ENCODE measurements at places on chromosomes 5 and 9.

DNA sequence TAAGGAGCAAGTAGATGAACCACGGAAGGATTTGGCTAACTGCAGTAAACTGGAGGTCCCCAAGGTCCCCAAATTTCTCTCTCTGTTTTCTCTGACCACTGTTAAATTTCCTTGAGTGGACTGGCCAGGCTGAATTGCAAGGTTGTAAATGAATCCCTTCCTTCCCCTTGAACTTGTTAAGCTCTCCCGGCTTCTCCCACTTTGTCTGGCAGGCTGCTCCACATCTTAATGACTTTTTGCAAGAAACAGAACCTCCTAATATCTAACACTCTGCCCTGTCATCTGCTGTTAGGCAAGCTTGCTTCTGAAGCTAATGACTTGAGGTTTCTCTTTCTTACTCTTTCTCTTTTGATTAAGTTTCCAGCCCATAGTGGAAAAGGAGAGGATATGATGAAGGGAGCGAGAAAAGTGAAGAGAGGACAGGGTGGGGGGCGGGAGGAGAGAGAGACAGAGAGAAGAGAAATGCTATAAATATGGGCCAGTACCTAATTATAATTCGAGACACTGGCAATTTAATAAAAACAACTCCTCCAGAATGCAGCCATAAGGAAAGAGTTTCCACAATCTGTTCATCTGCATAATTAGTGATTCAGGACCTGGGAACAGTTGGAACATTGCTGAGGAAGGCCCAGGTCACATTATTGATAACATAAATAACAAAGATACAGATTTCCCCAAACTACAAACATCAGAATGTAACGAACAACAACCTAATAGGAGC is 437.3 kb upstream of the MPDZ start:
- DNase-seq, result no peak

GRCh38 chr9:124122813-124123462 is 111.4 kb downstream of the LHX2 start:
- no peak for DNase-seq

DNA sequence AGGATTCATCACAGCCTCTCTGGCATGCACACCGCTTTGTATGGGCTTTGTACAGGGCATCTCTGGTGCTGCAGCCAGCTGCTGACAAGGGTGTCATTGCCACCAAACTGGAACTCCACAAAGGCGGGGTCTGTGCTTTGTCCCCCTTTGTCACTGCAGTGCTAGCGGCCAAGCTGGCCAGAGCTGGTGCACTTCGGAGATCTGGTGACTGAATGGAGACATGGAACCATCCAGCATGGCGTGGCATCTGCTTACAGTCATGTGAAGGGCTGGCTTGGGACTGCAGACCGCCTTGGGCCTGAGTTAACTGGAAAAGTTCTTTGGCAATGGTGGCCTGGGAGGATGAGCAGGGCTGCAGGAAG is 18.7 kb upstream of the COL5A1 start:
- no peak for DNase-seq

DNA sequence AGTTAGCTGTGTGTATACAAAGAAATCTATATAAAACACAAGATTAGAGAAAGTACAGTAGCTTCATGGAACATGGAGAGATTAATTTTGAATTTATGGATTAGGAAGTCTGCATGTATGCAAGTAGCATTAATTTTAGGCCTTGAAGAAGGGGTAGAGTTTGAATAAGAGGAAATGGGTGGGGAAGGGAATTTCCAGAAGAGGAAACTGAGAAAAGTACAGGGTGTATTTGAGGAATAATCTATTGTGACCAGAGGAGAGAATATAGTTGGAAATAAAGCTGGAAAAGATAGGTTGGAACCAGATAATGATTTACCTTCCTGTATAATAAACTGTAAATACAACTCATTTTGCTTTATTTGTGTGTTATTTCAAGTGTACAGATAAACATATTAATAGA is 53.6 kb downstream of the CWC27 start:
- DNase-seq, result no peak

DNA sequence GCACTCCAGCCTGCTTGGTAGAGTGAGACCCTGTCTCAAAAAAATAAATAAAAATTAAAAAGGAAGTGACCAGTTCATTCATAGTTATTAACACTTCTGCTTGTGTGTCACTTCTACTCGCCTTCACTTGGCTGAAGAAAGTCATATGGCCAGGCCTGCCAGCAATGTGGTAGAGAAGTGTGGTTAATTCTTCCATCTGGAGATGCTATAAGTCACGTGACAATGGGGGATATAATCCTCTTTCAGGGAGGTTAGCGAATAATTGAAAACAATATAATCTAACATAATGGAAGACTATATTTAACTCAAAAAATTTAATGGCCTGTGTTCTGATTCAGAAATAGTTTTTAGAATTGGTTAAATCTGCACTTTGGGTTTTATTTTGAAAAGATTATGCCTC is 305.6 kb downstream of the DOCK8 start:
- no peak for DNase-seq

Measured in GM19239 (cell line).